ENCODE measurements at places on chromosomes 3 and 15.

DNA sequence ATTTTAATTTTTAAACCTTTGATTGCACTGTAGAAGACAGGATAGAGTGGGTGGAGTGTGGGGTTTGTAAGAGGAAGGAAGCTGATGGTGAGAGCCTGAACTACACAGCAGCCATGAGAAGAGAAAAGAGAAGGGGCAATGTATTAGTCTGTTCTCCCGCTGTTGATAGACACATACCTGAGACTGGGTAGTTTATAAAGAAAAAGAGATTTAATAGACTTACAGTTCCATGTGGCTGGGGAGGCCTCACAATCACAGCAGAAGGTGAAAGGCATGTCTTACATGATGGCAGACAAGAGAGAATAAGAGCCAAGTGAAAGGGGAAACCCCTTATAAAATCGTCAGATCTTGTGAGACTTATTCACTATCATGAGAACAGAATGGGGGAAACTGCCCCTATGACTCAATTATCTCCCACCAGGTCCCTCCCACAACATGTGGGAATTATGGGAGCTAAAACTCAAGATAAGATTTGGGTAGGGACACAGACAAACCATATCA lies 37.3 kb downstream of the STARD5 start:
- no peak for DNase-seq

DNA sequence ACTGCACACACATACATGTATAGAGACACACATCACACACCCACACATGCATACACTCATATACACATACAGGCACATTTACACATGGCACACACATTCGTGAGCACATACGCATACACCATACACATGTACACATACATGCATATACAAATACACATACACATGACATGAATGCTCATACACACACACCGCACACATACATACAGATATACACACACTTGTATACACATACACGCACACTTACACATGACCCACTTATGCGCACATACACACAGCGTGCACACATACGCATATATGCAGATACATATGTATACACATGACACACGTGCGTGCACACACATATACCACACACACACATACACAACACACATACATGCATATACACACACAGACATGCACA lies 162.7 kb downstream of the LRRK1 start:
- DNase-seq: no peak

DNA sequence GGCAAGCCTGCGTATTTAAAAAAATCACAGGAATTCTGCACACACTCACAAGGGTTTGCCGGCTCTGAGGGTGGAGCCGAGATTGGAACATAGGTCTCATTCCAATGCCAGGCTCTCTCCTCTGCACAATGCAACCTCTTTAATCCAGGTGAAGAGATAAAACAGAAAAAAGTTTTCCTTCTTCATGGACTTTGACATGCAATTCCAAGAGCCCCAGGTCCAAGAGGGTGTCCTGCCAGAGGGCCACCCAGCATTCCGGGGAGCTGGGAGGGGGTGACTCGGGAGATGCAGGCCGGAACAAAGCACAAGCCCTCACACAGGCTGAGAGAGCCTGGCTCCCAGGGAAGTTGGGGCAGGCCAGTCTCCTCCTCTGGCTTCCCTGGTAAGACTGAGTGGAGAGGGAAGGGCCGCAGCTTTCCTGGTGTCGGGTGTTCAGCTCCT lies 6.7 kb upstream of the SLC12A8 start:
- no peak for DNase-seq

DNA sequence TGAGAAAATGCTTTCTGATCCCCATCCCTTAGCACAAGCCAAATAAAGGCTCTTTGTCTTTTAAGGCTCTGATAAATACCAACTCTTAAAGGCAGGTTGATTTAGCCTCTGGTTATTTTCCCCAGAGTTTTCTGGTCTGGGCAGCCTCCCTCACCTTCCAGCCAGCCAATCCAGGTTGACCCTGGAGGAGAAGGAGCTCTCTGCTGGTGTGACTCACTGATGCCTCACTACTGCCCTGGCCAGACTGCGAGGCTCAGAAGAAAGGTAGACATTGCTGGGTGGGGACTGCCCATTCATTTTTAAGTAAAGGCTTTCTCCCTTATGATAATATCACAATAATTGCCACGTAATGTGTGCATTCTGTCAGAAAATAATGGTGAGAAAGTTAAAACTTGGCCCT lies 37.1 kb downstream of the SLCO3A1 start:
- no peak for DNase-seq

GRCh38 chr15:48650931-48651330 lies 5.4 kb upstream of the FBN1 start:
- no peak for DNase-seq

- no peak for DNase-seq
These were observed 41.6 kb downstream of the PIK3CA start for GRCh38 chr3:179189759-179190158.

GRCh38 chr3:30199096-30199759 lies 407.2 kb upstream of the TGFBR2 start:
- peak; percentile 52 for DNase-seq

GRCh38 chr3:139309061-139309591 lies 34.7 kb upstream of the MRPS22 start:
- DNase-seq: no peak

DNA sequence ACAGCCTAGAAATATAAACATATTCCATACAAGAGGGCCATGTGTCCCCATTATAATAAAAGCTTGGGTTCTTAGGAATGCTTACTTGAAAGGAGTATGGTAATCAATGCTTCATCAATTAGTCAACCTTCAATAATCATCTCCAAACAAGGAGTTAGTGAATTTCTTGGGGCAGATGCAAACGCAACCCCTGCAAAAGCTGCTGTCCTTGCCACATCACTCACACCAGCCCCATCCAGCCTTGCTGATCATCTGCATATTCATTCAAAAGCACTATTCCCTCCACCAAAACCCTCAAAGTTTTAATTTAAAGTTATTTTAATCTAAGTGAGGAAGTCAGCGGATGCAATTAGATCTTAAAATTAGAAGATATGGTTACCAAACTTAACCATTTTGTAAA lies 54.0 kb upstream of the VGLL4 start:
- DNase-seq: no peak

DNA sequence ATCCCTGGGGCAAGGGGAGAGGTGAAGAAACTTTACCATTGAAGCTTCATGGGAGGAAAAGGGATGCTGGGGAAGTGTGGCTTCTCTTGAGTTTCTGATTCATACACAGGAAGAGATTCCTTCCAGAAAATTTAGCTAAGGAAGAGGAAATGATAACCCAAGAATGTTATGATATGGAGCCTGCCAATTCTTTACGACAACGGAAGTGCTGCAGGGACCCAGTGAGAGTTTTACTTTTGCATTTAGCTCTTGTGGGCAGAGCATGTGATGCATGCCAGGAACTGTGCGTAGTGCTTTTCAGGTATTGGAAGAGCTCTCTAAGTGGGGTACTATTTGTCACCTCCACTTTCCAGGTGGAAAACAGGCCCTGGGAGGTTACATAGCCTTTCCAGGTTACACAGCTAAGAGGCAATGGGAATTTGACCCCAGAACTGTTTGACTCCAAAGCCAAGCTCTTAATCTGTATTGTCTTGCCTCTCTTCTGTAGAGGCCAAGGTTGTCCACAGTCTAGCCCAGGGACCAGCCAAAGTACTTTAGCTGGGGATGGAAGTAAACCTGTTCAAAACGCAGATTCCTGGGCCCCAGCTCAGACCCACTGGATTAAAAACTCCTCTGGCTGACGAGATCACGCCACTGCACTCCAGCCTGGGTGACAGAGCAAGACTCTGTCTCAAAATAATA lies 23.0 kb downstream of the CMTM7 start:
- DNase-seq: no peak

GRCh38 chr3:51336261-51336660 lies 48.8 kb upstream of the MANF start:
- no peak for DNase-seq

DNA sequence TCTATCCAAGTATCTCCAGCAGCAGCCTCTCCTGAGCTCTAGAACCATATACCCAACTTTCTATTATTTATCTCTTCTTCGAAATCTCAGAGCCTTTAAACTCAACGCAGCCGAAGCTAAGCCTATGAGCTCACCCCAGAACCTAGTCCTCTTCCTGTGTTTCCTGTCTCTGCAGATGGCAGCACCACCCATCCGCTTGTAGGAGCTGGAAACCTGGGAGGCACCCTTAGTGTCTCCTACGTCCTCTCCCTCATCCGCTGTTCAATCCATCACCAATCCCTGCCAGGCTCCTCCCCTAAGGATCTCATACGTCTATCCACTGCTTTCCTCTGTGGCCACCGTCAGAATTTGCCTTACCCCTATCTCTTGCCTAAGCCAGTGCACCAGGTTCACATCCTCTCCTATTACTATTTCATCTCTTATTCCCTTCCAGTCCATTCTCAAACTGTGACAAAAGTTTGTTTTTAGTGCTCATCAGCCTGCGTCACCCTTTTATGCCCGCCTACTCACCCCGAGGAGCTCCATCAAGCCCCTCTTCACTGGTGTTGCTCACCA lies 9.6 kb downstream of the VGLL4 start:
- no peak for DNase-seq

DNA sequence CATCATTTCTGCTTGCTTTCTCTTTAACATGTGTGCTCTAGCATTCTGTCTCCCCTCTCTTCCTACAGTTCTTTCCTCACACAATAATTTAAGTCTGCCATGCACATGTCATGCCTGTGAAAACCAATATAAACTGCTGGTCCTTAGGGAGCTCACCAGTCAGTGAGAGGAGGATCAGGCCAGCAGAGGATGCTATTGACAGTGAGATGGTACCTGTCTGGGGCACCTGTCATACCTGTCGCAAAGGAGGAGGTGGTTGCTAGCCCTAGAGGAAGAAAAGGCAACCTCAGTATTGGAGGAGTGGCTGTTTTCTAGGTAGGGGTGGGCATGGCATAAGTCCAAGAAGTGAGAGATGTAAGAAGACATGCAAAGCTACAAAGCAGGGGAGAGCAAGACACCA lies 194.6 kb downstream of the GABRG3 start:
- no peak for DNase-seq

DNA sequence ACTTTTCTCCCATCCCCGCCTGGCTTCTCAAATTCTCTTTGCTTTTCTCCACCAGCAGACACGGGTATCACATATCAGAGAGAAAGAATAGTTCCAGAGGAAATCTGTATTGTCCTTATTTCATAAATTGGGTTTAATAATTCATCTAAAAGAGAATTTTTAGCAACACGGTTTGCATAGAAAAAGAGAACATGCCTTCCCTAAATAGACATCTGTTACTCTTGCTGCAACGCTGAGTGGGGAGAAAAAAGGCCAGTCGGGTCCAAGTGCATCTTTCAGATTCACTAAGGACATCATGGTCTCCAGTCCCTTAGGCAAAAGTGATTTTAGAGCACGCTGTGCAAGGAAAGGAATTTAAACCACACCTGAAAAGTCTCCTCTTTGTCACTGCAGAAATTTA lies 201.3 kb downstream of the ABHD5 start:
- DNase-seq: no peak

GRCh38 chr3:125431391-125431790 lies 56.3 kb upstream of the ZNF148 start:
- no peak for DNase-seq

- no peak for DNase-seq
These were observed 145.9 kb downstream of the OR4M2 start for GRCh38 chr15:22226034-22226790.

DNA sequence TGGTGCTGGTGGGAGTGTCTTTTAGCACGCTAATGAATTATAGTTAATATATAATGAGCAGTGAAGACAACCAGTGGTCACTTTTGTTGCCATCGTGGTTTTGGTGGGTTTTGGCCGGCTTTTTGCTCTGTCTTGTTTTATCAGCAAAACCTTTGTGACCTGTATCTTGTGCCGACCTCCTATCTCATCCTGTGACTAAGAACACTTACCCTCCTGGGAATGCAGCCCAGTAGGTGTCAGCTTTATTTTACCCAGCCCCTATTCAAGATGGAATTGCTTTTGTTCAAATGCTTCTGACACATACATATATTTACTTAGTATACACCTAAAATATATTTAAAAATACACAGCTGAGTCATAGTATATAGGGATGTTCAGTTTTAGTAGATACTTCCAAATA lies 770.3 kb downstream of the PDCD6IP start:
- no peak for DNase-seq

GRCh38 chr15:67382723-67383122 lies 128.1 kb downstream of the IQCH start:
- no peak for DNase-seq

DNA sequence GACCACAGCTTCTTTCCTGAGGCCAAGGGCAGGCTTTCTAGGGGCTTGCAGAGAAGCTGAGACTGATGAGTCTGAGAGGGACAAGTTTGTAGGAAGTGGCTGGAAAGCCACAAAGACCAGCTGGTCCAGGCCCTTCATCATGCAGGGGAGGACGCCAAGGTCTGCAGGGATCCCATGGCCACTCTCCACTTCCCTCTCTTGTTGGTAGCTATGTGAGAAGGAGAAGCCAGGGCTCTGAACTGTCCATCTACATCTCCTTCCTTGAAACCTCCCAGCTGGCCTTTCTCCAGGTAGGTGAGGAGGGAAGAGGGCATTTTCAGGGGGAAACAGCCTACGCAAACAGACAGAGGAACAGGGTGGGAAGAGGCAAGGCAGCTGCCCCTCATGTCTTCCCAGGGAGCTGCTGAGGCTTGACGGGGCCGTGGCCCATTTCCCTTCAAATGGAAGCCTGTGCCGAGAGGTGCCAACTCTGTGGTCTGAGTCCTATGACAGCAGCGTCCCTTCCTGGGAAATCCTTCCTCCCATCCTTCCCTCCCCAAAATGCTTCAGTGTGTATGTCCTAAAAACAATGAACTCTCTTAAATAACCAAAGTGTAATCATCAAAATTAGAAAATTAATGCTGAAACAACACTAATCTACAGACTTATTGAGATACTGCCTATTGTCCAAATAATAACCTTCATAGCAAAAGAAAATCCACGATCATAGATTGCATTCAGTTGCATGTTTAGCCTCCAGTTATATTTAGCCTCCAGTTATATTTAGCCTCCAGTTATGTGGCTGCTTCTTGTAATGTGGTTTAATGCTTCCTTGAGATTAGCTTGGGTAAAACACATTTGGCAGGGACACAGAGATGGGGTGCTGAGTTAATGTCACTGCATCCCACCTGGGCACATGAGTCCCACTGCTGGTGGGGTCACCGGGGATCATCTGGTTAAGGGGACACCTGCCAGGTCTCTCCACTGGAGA lies 36.0 kb downstream of the GNB5 start:
- DNase-seq: no peak

GRCh38 chr3:12796171-12797123 lies at the start of gene CAND2:
CAND2 (plus strand) TSS chr3:12796680; CDS start chr3:12796721, 41 bp downstream.
- DNase-seq: no peak

GRCh38 chr3:194313560-194314387 lies 37.4 kb downstream of the CPN2 start:
- DNase-seq: no peak

- no peak for DNase-seq
These were observed 188.4 kb upstream of the ST8SIA2 start for GRCh38 chr15:92205255-92205739.

DNA sequence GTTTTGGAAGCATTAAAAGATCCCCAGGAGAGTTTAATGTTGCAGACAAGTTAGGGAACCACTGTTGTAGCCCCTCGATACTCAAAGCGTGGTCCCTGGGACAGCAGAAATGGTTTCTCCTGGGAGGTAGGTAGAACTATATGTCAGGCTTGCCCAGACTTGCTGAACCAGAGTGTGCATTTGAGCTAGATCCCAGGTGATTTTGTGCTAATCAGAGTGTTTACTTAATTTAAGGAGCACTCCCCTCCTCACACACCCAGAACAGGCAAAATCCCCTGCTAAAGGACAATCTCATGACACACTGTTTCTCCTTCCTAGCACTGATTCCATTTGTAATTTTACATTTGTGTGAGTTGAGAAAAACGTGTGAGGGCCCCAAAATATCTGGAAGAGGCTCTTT lies 24.3 kb downstream of the LMCD1 start:
- no peak for DNase-seq
